Stimulated activated CD4-positive, alpha-beta T cell treated with anti-CD3 and anti-CD28 coated beads, TNF-alpha, amount 100 ng/mL, for 1 hour (primary cell): ENCODE measurements at places on chromosomes 13 and 19.

DNA sequence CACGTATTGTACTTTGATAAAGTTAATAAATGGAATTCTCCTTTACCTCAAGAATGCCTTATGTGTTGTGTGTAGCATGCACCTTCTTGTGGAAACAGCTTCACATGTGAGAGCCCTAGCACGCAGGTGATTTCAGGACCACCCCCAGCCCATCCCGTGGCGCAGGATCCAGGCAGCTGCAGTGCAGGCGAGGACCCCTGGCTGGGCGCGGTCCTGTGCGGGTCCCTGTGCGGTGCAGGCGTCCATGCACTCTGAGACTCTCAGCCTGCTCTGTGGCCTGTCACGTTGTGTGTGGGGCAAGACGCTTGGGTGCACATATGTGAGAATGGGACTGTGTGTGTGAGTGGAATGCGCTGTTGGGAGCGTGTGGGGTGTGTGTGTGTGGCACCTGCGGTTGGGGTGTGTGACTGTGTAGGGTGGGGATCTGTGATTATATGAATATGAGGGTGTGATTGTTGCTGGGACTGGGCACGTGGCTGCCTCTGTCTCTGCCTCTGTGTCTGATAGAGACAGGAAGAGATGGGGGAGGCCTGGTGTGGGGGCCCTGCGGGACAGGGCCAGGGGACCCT lies 30.8 kb downstream of the WTIP start:
- DNase-seq: no peak

DNA sequence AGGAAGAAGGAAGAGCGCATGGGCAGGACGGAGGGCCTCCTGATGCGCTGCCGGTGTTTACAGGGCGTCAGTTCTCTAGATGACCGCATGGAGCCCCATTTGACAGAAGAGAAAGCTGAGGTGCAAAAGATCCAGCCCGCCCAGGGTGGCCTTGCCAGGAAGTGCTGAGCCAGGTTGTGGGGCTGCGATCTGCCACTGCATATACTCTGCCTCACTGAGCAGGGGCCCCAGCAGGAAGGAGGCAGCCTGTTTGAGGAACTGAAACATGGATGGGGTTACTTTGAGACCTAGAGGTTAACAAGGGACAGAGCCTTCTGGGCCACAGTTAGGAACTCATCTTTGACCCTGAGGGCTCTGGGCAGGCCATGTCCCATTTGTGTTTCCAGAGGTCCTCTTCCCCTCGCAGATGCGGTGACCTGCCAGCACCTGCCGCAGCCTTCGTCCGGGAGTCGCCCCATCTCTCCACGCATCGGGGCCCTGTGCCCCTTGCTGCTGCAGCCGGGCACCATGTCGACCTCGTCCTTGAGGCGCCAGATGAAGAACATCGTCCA lies 3.2 kb downstream of the EPN1 start:
- no peak for DNase-seq

DNA sequence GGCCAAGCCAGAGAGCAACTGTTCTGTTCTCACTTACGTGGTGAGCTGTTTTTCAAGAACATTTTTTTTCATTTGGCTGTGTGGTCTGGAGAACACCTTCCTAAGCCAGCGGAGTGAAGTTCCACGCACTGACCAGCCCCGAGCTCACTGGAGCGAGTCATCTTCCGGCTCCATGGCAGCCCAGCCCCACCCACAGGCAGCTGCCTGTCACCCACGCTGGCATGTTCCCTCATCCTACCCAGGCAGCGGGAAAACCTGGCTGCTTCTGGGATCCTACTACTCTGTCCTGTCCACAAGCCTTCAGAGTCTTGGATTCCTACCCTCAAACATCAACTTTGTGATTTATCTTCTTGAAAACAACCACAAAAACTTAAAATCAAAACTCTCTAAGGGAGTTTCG lies 76.2 kb downstream of the GGACT start:
- DNase-seq: no peak

- DNase-seq: no peak
Measured at GRCh38 chr13:59906413-59907049, 257.2 kb downstream of the DIAPH3 start.

- no peak for DNase-seq
Measured at GRCh38 chr13:32272021-32272683, 43.0 kb downstream of the ZAR1L start.

DNA sequence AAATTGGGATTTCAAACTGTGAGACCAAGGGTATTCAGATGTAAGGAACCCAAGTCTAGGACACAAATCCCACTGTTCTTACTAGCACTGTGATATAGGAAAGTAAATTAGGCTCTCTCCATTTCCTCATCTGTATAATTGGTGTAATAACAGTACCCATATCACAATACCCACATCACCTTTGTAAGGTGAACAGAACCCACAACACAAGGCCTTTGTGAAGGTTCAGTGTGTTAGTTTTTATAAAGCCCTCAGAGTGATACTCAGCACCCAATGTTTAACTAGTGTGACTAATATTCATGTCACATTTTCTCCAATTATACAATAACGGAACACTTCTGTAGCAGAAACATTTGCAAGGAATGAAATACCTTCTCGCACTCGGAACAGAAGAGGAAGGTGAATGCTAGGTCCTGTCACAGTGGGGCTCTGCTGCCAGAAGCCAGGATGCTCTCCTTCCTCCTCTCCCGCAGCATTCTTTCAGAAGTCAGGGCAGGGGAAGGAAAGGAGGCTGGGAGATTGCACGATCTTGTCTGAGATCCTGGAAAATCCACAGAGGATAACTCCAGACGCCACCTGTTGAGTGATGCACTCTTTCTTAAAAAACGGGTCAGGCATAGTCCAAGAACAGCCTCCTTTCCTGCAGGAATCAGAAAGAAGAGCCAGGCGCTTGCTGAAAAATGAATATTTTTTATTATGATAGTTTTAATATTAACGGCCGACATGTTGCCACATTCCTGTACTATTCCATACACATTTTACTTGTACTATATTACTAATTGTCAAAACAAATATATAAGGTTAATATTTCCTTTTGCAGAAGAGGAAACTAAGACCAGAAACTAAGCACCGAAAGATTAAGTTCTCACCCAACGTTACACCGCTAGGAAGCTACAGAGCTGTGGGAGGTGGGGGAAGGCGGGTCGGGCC lies 762 bp downstream of the ZNF45 start:
- DNase-seq: no peak

DNA sequence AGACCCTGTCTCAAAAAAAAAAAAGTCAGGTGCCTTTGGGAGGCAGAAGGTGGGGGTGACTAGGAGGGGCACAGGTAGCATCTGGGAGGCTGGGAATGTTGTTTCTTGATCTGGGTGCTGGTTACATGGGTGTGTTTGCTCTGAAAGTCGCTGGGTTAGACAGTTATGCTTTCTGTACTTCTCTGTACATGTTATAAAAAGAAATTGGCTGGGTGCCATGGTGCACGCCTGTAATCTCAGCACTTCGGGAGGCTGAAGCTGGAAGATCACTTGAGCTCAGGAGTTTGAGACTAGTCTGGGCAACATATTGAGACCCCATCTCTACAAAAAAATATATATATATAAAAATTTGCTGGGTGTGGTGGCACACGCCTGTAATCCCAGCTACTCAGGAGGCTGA lies 15.1 kb downstream of the NOSIP start:
- no peak for DNase-seq

DNA sequence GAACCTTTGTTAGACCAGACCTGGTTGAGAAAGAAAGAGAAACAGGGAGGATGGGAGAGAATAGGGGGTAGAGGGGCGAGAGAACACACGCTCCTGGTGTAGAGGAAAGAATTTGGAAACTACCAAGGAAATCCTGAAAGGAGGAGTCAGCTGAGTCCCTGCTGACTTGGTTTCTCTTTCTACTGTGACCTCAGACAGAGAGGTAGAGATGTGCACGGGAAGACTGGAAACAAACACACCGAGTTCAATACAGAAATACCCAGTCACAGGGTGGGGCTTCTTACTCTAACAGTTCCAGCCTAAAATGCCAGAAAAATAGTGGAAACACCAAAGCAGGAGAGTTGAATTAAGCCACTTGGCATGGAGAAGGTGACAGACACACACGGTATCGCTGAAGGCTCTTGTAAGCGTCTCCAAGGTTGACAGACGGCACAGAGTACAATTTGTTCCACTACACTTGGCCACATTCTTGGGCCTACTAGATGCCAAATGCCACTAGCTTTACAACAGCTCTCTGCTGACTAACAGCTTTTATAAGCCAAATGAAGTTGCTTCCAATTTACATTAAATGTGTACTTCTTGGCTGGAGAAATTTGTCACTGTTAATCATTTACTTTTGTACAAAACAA lies 28.1 kb downstream of the LATS2 start:
- DNase-seq: no peak

DNA sequence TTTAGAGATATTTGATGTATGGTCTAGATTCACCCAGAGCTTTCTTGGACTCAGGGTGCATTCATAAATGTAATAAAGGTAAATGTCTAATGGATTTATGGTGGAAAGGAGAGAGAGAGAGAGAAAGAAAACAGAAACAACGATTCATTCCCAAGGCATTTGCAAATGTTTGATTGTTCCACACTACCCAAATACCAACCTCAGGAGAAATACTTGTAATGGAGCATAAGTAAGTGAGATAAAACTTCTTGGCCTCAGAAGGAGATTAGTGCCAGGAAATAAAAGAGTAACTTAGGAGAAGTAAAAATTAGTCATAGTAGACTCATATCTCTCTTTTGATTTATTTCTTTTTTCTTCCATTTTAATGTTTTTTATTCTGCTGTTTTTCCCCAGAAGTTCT lies 40.6 kb upstream of the DGKH start:
- no peak for DNase-seq

DNA sequence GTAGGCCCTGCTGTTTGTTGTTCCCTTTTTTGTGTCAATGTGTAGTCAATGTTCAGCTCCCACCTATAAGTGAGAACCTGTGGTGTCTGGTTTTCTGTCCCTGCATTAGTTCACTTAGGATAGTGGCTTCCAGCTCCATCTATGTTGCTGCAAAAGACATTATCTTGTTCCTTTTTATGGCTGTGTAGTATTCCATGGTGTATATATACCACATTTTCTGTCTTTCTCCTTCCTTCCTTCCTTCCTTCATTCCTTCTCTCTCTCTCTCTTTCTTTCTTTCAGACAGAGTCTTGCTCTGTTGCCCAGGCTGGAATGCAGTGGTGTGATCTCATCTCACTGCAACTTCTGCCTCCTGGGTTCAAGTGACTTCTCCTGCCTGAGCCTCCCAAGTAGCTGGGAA lies 21.0 kb downstream of the CYP2A6 start:
- DNase-seq: no peak

GRCh38 chr19:7417671-7418324 lies 69.1 kb downstream of the ARHGEF18 start:
- no peak for DNase-seq
